ENCODE measurements at places on chromosomes 2 and 18.

GRCh38 chr18:78711316-78711715 lies 268.3 kb upstream of the SALL3 start:
- no peak for DNase-seq

- DNase-seq, result no peak
Observed at GRCh38 chr18:8951491-8951890, 151.0 kb upstream of the NDUFV2 start.

DNA sequence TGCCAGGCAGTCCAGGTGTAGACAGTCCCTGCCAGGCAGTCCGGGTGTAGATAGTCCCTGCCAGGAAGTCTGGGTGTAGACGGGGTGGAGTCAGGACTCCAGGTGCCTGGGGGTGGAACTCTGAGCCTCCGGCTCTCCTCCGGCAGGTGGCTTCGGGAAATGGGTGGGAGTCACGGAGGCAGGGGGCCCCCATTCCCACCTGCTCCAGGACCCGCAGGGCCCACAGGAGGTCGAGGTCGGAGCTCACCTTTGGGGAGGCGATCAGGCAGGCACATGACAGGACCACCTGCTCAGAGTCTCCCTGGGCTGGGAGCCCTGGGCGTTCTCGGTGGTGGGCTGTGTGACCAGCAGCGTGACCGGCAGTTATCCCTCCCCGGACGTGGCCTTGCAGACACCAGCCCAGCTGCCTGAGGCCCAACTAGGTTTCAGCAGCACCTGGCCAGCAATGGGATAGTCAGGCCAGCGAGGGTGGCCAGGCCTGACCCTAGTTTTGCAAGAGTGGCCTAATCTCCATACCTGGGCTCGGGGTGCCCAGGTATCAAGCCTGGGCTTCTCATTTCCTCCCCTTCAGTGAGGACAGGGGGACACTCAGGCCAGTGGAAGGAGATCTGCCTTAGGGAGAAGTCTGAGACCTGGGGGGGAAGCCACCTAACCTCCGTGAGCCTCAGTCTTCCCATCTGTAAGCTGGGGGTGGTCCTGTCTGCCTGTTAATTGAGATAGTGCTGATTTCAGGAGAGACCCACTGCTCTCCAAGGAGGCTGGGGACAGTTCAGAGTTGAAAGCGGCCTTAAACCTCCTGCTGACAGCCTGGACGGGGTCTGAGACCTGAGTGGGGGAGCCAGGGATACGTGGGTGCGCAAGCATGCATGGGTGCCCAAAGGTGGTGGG lies 13.2 kb downstream of the GPC1 start:
- DNase-seq, result no peak

- DNase-seq, result no peak
Observed at GRCh38 chr2:126778561-126779501, 119.9 kb upstream of the TEX51 start.

DNA sequence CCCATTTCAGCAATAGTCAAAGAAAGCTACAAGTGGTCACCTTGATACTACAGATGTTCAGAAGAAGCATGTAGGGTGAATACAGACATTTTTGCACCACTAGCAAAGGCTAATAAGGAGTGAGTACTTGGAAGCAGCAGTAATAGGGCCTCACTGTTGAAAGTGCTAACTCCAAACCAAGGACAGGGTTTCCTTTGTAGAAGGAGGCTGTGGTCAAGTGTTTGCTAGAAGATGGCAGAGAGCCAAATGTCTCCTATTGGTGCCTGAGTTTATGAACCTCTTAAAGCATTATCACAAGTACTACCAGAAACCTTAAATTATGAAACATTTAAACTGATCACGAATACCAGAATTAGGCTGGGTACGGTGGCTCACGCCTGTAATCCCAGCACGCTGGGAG lies 308.1 kb downstream of the ZEB2 start:
- no peak for DNase-seq

DNA sequence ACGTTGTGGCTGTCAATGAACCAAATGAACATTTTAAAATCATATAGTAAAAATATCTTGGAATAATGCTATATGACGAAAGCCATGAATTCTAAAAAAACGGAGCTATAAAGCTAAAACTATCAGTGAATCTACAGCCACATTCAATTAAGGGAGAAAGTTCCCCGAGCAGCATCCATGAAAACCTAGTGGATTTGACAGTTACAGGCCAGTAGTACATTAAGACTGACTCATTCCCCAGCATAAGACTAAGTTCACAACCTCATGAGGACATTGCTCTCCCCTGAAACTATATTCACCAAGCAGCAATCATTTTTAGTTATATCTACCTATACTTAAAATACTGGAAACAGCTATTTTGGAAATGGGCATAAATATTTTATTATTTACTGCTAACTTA lies 36.6 kb downstream of the KIDINS220 start:
- DNase-seq, result no peak

GRCh38 chr18:75489493-75490190 lies 62.1 kb upstream of the SMIM21 start:
- no peak for DNase-seq
